Fibroblast of villous mesenchyme (primary cell): ENCODE measurements at places on chromosomes 11 and 22. TPM values are rescaled to one million over a fixed set of nuclear protein-coding genes. Genes with fewer than 3 reads are reported as not detected.

GRCh38 chr11:31870609-31871309 is 59.6 kb upstream of the PAX6 start:
- DNase-seq = peak; percentile 30

DNA sequence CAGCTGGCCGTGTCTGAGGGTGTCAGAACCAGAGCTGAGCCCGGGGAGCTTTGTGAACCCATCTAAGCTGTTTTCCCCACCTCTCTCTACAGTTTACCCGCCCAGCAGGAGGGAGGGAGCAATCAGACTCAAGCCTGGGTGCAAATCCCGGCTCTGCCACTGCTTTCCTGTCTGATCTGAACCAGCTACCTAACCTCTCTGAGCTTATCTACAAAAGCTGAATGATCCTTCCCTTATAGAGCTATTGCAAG is 252 bp downstream of the APOL2 start:
- DNase-seq = no peak

DNA sequence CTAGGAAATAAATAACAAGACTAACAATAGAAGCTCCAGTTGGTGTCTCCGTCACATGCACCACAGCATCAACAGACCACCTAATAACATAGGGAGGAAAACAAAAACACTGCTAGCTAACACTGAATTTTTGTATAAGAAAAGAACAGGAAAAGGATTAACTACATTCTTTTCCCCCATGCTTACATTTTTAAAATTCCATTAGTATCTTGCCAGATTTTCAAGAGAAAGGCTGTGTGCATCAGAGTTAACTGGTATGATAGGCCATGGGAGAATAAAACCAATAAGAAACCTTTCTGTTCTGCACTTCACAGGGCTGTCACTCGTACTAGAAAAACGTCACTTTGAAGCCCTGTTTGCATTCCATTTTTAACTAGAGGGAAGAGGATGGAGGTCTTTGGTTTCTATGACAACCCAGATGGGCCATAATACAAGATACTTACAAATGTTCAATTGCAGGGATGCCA is 79.0 kb downstream of the LARGE2 start:
- DNase-seq = peak; percentile 51

DNA sequence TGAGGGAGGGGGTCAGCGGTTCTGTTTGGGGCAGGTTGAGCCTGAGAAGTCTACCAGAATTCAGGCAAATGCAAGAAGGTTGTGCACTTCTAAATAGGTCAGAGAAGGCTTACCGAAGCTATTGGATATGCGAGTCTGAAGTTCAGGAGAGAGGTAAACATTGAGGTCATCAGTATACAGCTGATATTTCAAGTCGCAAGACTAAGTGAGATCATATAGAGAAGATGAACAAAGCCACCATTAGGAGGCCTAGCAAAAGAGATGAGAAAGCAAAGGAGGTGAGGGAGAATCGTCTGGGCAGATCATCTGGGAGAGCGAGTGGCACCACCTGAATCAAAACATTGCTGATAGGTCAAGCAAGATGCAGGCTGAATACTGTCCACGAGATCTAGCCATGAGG is 430.6 kb downstream of the BUD13 start:
- DNase-seq = no peak

DNA sequence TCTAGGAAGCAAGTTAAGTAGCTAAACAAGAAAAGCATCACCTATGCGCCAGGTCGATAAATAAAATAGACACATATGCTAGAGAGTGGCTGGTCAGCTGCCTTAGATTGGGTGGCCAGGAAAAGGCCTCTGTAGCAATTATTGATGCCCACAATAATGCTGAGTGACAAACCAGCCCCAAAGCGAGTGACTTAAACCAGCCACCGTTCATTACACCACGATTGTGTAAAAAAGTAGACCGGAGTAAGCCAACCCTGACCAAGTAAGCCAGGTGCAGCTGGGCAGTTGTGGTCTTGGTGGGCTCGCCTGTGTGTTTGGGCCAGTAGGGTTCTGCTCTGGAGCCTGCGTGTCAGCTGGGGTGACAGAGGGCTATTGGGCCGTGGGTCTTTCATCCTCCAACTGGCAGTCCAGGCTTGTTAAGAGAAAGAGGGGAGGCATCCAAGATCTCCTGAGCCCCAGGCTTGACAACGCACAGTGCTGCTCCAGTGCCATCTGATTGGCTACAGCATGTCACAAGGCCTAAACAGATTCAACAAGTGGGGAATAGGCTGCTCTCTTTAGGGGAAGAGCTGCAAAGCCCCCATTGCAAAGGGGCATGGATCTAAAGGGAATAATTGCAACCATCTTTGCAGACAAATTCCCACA is 100.4 kb upstream of the PARVA start:
- no peak for DNase-seq

DNA sequence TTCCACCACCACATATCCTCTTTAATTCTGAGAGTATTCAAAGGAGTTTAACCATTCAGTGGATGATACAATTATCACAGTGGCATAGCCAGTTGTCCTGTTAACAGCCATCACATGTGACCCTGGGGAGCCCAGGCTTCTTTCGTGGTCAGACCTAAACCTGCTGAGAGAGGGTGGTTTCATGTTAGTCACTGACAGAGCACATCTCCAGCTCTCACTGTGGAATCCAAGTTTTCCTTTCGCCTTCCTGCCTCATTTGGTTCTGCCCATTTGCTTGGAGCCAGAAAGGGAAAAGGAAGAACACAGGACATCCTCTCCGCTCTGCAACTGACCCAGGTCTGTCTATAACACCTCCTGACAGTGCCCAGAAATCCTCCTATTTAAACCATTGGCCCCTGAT is 60.4 kb downstream of the MCHR1 start:
- no peak for DNase-seq

- no peak for DNase-seq
Measured at GRCh38 chr11:112644410-112645131, 316.6 kb upstream of the NCAM1 start.

DNA sequence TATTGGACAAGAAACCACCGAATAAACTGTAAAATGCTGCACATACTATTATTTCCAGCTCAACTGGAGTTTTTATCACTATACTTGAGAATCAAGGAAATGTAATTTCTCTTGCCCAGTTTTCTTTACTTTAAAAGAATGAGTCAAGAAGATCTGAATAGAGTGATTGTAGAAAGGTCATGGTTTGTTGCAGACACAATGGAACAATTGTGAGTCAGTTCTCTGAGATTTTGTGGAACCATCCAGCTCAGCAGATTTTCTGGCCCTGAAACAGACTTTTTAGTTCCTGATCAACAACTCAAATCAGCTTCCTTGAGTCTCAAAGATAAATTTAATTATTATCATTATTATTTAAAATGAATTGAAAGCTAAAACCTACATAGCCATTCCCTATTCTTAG is 1.3 kb downstream of the TCN1 start:
- DNase-seq = no peak

DNA sequence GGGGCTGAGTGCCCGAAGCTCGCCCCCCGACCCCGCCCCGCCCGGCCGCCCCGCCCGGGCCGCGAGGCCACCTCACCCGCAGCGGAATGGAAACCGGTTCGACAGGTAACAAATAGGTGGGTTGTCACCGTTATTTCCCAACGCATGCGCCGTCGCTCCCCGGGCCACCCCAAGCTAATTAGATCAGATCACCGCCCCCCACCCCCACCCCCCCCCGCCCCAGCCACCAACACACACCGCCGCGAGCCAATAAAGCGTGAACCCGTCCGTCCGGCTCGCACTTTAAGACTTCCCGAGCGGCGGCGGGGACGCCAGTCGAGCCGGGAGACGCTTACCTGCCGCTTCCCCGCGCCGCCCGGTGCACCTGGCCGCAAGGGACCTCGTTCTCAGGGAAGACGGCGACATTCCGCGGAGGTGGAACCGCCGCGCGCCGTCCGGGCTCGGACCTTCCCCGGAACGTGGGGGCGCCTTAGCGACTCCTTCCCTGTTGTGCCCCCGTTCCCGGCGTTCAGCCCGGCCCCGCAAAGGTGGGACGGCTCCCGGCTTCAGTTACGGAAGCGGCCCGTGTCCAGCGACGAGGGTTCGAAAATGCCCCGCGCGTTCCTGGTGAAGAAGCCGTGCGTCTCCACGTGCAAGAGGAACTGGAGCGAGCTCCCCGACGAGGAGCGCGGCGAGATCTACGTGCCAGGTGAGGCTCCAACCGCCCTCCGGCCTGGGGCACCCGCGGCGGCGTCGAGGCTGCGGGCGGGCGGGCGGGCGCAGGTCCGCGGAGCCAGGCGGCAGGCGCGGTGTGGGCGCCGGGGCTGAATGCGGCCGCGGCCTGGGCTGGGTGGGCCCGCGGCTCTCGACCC is at the start of gene OVOL1:
OVOL1 (plus strand) TSS at position 278 of the 851 bp plus-strand sequence; CDS start at position 589, 311 bp downstream.
- no peak for DNase-seq

- peak; percentile 40 for DNase-seq
Measured at GRCh38 chr11:28657378-28658030, 549.3 kb downstream of the METTL15 start.

The POTEH gene
- total RNA-seq = not detected in 2 replicates

The ZNF215 gene
- total RNA-seq = 6.5 and 7.1 TPM in 2 replicates

The HTR3A gene
- not detected in 2 replicates for total RNA-seq

The GALNT18 gene
- total RNA-seq = 5.2 and 11.7 TPM in 2 replicates
